G401 (cell line): ENCODE measurements at places on chromosomes 3 and 15. TPM values are rescaled to one million over a fixed set of nuclear protein-coding genes. Genes with fewer than 3 reads are reported as not detected.

- no peak for DNase-seq
Measured at GRCh38 chr3:139292711-139293664, 50.8 kb upstream of the MRPS22 start.

The TAGLN3 gene
- not detected in 2 replicates for total RNA-seq

DNA sequence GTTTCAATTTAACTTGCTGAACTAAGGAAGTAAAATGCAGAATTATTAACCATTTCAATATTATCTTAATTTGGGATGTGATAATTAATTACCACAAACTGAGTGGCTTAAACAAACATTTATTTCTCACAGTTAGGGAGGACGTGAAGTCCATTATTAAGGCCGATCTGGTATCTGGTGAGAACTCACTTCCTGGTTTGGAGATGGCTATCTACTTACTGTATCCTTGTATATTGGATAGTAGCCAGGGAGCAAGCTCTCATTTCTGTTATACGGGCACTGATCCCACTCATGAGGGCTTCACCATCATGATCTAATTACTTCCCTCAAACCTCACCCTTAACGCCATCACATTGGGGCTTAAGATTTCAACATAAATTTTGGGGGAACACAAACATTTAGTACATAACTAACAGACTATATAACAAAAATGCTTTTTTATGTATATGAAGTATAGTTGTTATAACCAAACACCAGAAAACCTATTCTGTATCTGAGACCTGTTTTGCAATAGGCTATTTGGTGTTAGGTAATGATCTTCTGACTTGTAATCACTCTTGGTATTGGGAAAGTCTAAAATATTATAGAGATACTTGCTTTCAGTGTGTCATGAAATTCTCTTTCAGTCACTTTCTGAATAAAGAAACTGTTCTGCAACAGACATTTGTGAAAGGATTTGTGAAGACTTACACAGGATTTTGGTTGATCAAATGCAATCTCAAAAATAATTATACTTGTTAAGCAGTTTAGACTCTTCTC lies 4.7 kb upstream of the KPNA4 start:
- DNase-seq, result no peak

- no peak for DNase-seq
Measured at GRCh38 chr3:189833996-189834395, 202.8 kb downstream of the TP63 start.

The LEKR1 gene
- total RNA-seq, result not detected in 2 replicates

- DNase-seq, result peak; percentile 22
Measured at GRCh38 chr3:144032531-144033239, 61.1 kb downstream of the DIPK2A start.

- no peak for DNase-seq
Measured at GRCh38 chr3:38992117-38992760, 59.5 kb downstream of the SCN11A start.

DNA sequence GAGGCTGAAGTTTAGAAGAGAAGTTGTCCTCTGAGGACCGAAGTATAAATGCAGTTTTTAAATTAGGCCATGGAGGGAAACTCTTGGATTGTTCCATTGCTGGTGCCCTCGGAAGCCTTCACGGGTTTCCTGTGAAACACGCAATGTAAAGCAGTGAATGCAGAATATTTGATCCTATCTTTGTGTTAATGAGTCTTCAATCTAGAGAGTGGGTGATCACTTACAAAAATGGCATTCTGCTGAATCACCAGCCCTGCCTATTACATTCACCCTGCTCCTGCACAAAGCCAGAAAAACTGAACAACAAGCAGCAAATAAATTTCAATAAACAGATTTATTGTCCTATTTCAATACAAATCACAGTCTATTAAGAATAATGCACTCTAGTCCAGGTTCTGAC lies 1063.9 kb downstream of the FHIT start:
- DNase-seq, result no peak

The NUSAP1 gene
- 147 and 237 TPM in 2 replicates for total RNA-seq

DNA sequence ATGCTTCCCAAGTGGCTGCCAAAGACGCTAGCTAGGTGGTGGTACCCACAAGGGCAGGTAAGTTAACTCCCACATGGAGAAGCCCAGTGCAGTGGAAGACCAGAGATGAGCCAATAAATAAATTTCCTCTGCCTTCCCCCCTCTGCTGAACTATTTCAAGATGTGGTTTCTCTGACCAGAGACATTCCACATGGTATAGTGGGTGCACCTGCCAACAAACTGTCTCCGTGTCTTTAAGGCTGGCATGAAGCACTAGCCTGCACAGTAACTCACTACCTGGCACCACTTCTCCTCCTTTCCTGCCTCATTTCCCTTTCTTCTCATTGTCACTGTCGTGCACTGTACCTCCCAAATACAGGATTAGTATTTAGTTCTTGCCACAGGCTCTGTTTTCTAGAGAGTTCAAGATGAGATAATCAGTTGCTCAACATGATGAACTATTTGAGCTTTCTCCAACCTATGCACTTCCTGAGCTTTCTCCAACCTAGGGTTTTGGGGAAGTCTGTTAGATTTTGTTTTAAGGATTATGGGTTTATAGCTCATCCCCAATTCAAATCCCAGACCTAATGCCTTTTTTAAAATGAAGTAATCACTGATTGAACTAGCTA lies 8.4 kb upstream of the CRTAP start:
- DNase-seq, result no peak

GRCh38 chr3:100114413-100115030 lies at the start of gene FILIP1L:
FILIP1L (minus strand) TSS chr3:100114501.
- DNase-seq, result no peak

The GASK1A gene
- total RNA-seq, result not detected in 2 replicates

DNA sequence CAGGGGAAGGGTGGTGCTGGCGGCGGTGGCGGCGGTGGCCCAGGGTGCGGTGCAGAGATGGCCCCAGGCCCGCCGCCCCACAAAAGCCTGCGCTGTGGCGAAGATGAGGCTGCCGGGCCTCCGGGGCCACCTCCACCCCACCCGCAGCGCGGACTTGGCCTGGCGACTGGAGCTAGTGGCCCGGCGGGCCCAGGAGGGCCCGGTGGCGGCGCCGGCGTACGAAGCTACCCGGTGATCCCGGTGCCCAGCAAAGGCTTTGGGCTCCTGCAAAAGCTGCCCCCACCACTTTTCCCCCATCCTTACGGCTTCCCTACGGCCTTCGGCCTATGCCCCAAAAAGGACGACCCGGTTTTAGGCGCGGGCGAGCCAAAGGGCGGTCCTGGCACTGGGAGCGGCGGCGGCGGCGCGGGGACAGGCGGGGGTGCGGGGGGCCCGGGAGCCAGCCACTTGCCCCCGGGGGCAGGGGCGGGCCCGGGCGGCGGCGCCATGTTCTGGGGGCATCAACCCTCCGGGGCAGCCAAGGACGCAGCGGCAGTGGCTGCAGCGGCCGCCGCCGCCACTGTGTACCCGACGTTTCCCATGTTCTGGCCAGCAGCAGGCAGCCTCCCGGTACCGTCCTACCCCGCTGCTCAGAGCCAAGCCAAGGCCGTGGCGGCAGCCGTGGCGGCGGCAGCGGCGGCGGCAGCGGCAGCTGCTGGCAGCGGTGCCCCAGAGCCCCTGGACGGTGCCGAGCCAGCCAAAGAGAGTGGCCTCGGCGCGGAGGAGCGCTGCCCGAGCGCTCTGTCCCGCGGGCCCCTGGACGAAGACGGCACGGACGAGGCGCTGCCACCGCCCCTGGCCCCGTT lies 1.6 kb downstream of the SKOR1 start:
- DNase-seq, result no peak

The CP gene
- total RNA-seq, result 93.2 and 119 TPM in 2 replicates

- no peak for DNase-seq
Measured at GRCh38 chr3:157094751-157095480, 65.0 kb downstream of the CCNL1 start.

DNA sequence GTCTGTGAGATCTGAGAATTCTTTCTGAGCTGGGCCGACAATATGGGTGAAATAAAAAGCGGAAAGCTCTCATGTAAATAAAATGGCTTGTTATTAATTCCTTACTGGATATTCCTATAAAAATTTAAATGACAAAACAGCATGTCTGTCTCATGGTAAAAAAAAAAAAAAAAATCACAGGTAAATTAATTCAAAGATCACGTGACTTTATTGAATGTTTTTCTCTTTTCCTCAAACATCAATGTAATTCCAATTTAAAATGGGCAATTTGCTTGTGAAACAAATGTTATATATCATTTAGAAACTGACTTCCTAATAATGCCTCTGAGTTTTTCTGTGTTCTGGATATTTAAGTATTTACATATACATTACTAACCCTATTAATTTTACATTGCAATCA lies 280.3 kb downstream of the NR2F2 start:
- no peak for DNase-seq

The HDGFL3 gene
- 31.3 and 67.3 TPM in 2 replicates for total RNA-seq

The TIGIT gene
- total RNA-seq, result not detected in 2 replicates

GRCh38 chr3:190586631-190587011 lies 72.7 kb downstream of the IL1RAP start:
- DNase-seq, result no peak

The UPK1B gene
- total RNA-seq, result not detected in 2 replicates

DNA sequence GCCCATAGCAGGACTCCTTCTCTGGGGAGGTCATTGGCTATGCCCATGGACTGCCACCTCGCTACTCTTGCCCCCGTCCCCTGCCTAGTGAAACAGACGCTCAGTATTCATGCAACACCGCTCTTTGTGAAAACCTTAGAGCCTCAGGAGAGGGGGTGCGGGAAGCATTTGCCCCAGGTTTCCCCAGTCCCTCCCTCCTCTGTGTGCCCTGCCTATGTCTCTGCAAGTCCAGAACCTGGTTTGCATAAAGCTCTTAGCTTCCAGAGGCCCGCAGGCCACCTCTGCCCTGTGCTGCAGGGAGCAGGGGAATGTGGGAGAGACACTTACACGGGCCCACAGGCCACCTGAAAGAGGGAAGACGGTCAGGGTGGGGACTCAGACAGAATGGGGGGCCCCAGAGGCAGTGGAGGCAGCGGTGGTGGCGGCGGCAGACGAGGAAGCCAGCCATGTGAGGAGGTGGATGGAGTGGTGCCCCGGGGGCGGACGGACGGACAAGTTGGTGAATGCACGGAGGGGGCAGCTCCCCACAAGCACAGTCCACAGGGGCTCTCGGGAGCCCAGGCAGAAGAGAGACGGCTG lies 33.8 kb upstream of the CTSH start:
- no peak for DNase-seq

The HRG gene
- not detected in 2 replicates for total RNA-seq

DNA sequence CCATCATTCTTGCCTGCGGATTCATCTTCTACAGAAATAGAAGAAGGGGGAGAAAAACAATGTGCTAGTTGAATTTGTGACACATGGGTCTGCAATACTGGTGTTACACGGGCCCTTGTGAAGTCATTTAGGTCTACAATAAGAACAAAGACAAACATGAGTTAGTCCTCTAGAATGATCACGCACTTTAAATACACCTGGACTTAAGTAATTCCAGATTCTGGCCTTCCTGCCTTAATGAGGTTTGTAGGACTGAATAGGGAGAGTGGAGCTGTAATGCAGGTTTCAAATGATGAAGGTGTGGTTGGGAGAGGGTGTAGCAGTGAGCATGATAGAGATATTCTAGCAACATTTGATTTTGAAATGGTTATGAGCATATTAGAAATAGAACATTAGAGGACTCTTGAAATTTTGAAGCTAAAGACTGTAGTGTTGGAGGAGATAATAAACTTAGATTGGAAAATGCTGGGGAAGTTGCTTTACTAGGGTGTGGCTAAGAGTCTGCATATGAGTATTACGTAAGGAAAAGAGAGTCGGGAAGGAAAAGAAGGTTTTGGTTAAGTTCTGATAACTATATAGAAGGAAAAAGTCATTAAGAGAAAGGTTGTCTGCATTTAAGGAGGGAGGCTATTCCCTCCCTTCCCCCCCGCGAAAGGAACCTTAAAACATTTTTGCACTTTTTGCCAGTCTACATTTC lies 606 bp downstream of the EIF2A start:
- no peak for DNase-seq

DNA sequence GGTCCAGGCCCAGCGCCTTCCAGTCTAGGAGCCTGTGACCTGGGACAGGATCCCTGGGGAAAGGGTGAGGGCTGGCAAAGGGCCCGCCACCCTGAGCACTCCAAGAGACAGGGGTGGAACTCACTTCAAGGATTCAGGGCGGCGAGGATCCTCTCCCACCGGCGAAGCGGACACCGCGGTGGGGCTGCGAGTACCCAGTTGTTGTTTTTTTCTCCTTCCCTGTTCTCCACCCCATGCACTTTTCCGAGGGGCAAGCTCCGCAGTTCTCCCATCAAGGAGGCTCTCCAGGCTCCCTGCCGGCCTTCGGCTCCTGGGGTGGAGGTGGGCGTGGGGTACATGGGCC lies 387 bp upstream of the PAQR5 start:
- no peak for DNase-seq

The EPHA6 gene
- total RNA-seq, result not detected in 2 replicates

DNA sequence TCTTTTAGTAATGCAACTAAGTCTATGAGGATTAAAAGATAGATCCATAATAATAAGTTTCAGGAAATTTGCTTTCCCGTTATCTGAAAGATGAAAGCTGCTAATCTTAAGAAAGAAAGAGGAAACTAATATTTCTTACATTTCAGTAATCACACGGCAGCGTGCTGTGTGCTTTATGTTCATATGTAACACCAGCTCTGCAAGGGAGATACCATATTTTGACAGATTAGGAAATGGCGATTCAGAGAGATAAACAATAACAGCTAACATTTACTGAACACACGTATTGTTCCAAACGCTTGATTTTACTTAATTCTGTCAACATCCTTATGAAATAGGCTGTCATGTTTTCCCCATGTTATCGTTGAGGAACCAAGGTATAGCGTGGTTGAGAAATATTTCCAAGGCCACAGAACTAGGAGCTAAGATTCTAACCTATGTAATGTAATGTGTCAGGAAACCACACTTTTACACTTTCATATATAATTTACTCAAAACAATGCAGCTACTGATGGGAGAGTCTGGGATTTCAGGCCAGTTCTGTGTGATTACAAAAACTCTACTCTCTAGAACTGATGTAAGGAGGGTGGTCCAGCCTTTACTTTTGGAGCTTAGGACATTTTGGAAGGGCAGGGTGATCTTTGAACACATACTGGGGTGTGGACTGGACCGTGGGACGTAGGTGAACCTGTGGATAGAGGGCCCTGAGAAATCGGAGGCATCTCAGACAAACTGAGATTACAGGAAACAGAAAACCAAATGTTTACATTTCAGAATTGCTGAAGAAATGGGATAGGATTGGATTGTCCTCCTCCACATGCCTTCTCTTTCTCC lies 100.6 kb downstream of the IL1RAP start:
- no peak for DNase-seq
